ENCODE measurements at places on chromosomes 6 and 20.

- DNase-seq = no peak
Measured at GRCh38 chr6:147954938-147955337, 387.7 kb upstream of the SASH1 start.

DNA sequence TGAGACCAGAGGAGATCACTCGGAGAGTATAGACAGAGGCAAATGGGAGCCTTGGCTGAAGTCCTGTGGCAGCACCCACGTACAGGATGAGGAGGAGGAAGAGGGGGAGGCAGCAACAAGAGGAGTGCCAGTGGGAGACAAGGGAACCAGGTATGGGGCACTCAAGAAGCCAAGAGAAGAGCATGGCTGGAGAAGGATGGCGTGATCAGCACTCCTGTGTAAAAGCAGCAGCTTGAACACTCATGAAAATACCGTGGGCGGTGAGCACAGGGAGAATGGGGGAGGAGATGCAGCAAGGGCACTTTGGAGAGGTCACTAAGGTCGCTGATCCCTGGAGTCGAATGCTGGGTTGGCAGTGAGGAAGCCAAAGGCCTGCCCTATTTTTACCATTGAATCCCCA is 51.2 kb upstream of the PRND start:
- no peak for DNase-seq

- DNase-seq = no peak
Measured at GRCh38 chr6:126312013-126312665, 27.8 kb upstream of the CENPW start.

DNA sequence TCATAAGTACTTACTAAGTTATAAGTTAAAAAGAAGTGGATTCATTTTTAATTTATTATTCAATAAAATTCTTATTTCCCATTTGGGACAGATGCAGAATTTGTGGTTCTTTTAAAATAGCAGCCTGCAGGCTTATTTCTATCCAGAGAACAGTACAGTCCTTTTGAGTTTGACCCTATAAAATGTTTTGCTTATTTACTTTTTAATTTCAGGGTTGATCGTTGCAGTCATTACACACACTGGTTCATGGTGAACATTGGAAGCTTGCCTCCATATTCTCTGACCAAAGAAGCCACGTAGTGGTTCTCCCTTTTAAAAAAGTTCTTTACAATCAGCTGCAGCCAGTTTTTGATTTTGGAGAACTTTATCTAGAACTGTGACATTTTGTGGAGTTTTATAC is 122.9 kb upstream of the PDE7B start:
- no peak for DNase-seq

DNA sequence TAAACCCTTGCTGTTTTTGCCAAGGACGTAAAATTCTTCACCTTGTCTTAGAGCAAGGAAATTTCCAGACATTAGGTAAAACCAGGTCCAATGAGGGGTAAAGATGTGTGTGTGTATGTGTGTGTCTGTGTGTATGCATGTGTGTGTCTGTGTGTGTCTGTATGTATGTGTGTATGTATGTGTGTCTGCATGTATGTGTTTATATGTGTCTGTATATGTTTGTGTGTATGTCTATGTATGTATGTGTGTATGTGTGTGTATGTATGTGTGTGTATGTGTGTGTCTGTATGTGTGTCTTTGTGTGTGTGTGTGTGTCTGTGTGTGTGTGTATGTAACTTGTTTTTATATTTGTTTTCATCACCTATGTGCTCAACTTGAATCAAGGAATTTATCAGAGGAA is 373.7 kb downstream of the TAF4 start:
- no peak for DNase-seq

- DNase-seq = no peak
Measured at GRCh38 chr6:166803471-166803870, 152.9 kb downstream of the RNASET2 start.

- no peak for DNase-seq
Measured at GRCh38 chr6:25375125-25375524, 96.0 kb downstream of the CARMIL1 start.

GRCh38 chr6:13696226-13696625 is 15.4 kb downstream of the RANBP9 start:
- DNase-seq = no peak

DNA sequence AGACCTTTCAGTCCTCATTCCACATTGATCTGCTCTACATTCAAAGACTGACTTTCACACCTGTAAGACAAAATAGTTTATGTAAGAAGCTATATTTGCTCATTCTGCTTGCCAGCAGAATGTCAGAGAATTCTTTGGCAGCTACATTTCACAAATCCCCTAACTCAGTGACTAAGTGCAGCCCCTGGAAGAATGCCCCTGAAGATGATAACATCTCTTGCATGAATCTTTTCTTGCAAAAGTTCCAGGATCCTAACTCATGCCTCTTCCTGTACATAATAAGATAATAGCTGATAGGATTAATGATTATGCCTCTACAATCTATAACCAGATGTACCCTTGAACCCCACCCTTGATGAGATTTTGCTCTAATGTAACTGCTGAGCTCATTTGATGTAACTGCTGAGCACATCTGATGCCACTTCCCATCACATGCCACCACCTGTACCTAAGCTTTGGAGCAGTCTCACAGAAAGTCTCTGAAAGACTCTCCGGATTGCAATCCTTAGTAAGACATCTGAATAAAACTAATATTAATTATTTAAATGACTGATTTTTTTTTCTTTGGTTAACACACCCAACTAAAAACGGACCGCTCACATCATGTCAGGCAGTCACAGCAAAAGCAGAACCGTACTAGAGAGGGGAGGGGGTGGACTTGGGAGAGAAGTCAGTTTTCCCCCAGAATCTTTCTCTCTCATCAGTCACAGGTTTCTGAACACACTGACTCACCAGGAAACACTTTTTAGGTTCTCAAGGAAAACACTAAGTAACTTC is 684 bp upstream of the DNAH8 start:
- DNase-seq = no peak

GRCh38 chr6:30991891-30992290 is 8.4 kb downstream of the MUC21 start:
- no peak for DNase-seq

GRCh38 chr6:152356662-152357061 is 280.5 kb downstream of the SYNE1 start:
- no peak for DNase-seq

DNA sequence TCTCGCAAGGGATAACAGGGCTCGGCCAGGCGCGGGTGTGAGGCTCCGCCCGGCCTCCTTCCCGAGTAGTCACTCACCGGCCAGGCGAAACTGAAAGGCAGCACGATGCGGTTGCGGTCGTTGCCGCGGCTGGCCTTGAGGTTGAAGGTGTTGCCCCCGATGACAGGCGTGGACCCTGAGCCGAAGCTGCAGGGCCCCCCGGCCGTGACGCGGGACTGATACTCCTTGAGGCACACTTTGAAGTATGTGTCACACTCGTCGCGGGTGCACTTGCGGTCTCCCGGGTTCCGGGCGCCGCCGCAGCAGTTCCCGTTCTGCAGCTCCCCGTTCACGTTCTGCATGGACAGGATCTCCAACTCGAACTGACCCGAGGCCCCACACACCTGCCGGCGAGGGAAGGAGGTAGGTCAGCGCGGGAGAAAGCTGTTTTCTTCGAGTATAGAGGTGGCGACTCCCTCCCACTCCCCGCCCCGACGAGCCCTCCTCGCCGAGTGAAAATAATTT is 1.1 kb downstream of the JAG1 start:
- DNase-seq = no peak

DNA sequence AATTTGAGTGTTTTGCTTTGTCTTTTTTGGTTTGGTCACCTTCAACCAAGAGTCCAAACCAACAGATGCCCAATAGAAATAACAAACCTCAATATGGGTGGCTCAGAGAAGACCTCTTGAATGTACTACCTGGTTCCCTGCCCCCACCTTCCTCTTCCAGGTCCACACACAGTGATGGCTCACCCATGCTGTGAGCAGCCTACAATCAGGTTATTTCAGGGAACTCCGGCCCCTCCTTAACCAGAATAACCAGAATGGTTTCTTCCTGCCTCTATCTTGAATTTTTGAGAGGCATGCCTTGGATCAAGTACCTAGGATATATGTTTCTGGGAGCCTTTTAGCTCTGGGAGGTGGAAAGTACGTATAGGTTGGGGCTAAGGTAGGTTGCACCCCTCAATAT is 327.1 kb upstream of the PRDM1 start:
- DNase-seq = no peak

DNA sequence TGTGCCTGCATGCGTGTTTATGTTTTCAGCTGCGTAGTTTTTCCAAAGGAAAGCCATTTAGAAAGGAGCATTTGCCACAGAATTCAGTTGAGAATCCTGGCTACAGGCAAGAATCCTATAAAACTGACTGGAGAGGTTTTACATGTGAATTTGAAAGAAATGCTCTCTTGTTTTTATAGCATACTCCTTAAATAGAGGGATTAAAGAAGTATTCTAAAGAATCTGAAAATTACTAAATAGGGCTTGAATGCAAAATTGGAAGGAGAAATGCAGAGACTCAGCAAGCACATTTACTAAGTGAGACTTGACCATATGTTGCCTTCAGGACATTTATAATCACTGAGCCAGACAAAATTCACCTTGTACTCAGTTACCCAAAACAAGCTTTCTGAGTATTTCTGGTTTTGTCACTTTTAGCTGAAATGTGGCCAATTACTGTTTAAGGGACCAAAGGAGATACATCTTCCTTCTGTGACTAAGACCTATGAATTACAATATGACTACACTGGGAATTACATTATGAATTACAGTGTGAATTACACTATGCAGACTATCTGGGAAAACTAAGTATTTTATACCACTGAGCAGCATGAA is 107.4 kb upstream of the ASCC3 start:
- no peak for DNase-seq

GRCh38 chr20:40706977-40707582 is 18.0 kb upstream of the MAFB start:
- DNase-seq = no peak

- no peak for DNase-seq
Measured at GRCh38 chr6:69097948-69098347, 462.9 kb downstream of the ADGRB3 start.

- DNase-seq = no peak
Measured at GRCh38 chr6:6661684-6662083, 73.2 kb downstream of the LY86 start.

DNA sequence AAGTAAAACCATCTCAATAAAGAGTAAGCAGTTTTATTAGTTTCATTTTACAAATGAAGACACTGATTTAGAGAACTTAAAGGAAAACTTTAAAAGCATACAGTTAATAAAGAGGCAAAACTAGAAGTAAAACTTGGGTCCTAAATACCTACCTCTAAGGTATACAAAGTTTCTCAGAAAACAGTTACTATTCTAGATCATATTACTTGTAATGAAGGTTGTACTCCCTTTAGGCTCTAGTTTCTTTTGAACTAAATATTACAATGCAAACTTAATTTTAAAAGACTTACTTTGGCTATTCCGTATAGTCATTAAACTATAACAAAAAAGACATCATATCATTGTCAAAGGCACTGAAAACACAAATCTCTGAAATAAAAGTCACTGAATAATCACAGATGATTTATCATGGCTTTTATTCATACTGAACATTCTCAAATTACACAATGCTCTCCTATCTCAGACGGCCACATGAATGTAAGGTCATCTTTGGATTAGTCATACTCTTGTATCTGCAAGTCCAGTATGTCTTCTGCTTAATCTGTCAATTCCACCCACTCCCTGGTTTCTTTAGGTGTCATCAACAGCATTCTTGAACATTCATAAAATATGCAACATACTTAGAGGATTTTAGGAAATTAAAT is 361.6 kb upstream of the RUNX2 start:
- DNase-seq = no peak

- DNase-seq = no peak
Measured at GRCh38 chr6:85435851-85436250, 14.0 kb upstream of the NT5E start.

DNA sequence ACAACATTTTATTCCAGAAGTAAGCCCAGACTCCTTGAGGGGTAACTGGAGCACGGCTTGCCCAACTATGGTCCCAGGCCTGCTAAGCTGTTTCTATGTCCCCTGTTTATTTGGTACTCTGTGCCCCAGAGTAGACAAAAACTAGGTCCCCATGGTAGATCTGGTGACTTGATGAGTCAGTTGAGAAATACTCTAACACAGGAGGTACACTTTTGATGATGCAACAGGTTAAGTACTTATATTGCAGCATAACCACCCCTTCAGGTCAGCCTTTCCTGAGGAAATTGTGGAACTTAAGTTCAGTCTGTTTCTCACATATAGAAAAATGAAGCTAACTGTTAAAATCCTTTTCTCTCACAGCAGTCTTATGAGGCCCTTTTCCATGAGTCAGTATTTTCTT is 19.6 kb downstream of the TTPAL start:
- no peak for DNase-seq

DNA sequence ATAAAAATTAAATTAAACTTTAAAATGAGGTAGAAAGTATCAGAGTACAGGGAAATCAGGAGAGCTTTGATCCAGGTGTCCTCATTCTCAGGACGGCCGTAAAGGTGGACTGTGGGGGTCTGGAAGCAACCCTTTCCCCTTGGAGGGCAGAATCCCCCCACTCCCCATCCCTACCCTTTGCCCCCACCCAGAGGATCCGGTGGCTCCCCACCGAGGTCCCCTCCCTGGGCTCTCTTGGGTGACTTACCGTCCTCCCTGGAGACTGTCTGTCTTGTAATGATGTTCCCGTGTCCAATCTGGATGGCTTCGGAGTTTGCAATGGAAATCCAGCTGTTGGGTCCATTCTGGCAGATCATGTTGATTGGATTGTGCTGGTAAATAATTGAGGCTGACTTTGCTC is 7.3 kb downstream of the ZBP1 start:
- DNase-seq = no peak

DNA sequence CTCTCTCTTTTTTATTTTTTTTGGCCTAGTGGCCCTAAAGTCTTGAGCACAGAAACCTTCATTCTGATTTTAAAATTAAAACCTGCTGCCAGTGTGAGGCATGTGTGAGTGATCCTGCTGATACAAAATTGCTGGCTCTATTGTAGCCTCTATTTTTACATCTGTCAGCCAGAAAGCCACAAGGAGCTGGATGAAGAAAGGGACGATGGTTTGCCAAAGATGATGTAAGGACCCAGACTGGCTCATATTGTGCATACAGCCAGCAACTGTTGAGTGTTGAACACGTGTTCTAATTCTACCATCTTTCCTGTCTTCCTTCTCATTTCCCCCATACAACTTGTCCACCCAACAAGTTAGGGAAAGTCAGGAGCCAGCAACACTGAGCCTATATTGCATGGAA is 40.8 kb upstream of the ATXN1 start:
- DNase-seq = no peak

DNA sequence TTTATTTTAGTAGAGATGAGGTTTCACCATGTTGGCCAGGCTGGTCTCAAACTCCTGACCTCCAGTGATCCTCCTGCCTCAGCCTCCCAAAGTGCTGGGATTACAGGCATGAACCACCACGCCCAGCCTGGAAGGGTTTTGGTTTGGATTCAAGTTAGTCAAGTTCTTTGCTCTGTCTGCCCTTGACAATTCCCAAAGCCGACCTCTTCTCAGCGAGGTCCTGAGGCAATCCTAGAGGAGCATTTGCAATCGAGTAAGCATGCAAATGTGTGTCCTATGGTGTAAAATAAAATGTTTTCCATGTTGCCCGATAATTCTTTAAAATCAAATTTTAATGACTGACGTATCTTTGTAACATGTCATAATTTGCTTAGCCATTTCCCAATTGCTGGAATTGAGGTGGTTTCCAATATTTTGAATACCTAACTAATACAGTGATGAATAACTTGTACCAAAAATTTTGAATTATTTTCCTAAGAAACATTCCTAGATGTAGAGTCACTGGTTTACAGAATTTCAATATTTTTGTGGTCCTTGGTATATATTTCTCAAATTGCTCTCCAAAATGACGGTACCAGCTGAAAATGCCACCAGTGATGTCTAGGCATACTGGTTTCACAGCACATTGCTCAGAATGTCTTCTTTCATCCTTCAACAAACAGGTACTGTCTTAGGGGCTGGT is 38.7 kb downstream of the GTF2H5 start:
- no peak for DNase-seq
